Cardiac muscle cell (in vitro differentiated cells and primary cell): ENCODE measurements at places on chromosomes 1 and 21. TPM values are rescaled to one million over a fixed set of nuclear protein-coding genes. Genes with fewer than 3 reads are reported as not detected.

Gene RNF11
- 58.8 and 78.3 TPM in 2 replicates for total RNA-seq

DNA sequence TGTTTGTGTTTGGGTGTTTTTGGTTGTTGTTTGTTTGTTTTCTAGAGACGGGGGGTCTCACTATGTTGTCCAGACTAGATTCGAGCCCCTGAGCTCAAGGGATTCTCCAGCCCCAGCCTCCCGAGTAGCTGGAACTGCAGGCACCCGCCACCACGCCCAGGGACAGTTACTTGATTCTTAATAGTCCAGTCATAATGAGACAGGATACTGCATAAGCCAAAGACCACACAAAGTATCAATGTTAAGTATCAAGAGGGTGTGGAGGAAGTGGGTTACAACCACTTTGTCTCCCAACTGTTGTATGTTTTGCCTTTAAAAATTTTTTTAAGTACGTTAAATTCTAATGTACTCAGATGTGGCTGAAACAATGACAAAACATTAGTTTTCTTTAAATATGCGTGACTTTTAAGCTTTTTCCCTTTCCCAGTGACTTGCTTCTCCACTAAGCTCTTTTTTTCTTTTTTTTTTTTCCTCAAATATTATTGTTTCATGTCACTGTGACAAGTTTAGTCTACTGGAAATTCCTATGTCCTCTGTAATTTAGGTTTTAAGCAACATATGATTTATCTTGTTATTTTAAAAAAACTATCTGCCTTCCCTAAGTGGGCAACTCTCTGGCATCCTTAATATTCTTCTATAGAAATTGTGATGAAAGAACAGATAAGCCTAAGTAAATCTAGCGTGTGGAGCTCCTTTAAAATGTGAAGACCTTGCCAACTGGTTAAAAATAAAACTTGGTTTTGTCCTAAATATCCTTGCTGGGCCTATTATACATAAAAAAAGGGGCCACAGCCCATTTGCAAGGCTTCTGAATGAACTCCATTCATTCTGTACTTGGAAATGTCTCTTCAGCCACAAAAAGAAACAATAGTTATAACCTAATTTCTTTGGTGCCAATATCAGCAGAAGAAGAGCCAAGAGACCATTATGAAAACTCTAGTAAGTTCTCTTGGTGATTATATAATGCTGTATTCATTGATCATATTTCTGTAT lies 56.2 kb upstream of the DPH5 start:
- H3K4me3 ChIP-seq: no peak overlapping the region
- no peaks in the 10 kb centered on the region for H3K27me3 ChIP-seq
- H3K36me3 ChIP-seq: peaks cover 4% of the 10 kb centered on the region

DNA sequence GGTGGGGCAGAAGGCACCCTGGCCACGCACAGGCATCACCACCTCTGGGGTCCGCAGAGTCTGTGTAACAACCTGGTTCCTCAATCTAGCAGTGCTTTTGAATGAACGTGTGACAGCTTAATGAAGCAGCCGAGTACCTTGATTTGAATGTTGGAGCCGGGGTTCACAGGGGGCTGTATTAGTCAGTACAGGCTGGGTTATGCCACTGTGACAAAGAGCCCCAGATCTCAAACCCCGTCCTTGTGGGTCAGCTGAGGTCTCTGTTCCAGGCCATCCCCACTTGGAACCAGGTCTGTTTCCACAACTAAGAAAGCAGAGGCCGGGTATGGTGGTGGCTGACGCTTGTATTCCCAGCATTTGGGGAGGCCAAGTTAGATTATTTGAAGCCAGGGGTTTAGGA lies 10.5 kb downstream of the TMEM240 start:
- no peak overlapping the region for H3K27ac ChIP-seq
- peaks cover 3% of the 10 kb centered on the region for H3K36me3 ChIP-seq
- H3K4me3 ChIP-seq: no peak overlapping the region
- no peak for DNase-seq

Gene CIART
- 15.4 and 17.7 TPM in 2 replicates for total RNA-seq

Gene COL9A2
- 2.9 and 3.4 TPM in 2 replicates for total RNA-seq

Gene GJA9
- not detected in 2 replicates for total RNA-seq

DNA sequence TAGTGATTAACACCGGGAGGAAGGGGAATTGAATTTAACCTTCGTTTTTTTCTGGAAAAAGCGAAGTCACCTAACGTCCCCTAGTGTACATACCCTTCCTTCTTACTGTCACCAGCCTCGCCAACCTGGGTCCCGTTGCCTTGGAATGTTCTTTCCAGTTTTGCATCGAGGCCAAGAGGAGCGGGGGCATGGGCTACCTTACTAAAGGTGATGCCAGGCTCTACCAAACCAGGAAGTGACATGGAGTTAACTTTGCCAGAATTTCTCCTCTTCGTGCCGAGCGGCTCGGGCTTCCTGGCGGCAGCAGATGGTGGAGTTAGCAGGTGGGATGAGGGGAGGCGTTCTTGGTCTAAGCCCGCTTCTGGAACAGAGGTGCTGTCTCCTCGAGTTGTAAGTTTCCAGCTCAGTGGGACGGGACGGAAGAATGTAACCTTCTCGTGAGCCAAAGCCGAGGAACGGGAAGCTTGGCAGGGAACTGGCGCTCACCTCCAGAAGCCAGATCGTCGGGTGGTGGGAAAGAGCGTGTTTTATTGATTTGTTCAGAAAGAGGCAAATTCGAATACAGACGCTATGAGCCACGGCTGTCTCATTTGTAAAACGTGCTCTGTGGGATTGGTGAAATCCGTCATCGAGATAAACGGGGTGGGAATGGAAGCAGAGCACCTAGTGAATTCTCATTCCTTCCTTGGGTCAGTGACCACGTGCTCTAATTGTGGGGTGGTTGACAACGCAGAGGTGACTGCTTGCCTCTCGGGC lies 486 bp downstream of the NIPAL3 start:
- H3K27me3 ChIP-seq: no peaks in the 10 kb centered on the region
- peaks cover 3% of the 10 kb centered on the region for H3K36me3 ChIP-seq
- no peak overlapping the region for H3K27ac ChIP-seq
- DNase-seq: peak; percentile 25

Gene KDM5B
- total RNA-seq: 108 and 165 TPM in 2 replicates

- peak overlapping the region; percentile 96 for H3K27ac ChIP-seq
- H3K4me1 ChIP-seq: peaks cover 6% of the 10 kb centered on the region
- peak; percentile 62 for DNase-seq
- H3K4me3 ChIP-seq: peak overlapping the region; percentile 99
- no peaks in the 10 kb centered on the region for H3K36me3 ChIP-seq
- H3K27me3 ChIP-seq: no peaks in the 10 kb centered on the region
Measured at GRCh38 chr1:246930830-246931548, 759 bp downstream of the AHCTF1 start.

GRCh38 chr1:151802372-151802771 lies 2.8 kb downstream of the LINGO4 start:
- H3K4me3 ChIP-seq: no peak overlapping the region
- no peak for DNase-seq
- no peak overlapping the region for H3K27ac ChIP-seq
- H3K4me1 ChIP-seq: no peaks in the 10 kb centered on the region
- H3K27me3 ChIP-seq: peaks cover 4% of the 10 kb centered on the region

DNA sequence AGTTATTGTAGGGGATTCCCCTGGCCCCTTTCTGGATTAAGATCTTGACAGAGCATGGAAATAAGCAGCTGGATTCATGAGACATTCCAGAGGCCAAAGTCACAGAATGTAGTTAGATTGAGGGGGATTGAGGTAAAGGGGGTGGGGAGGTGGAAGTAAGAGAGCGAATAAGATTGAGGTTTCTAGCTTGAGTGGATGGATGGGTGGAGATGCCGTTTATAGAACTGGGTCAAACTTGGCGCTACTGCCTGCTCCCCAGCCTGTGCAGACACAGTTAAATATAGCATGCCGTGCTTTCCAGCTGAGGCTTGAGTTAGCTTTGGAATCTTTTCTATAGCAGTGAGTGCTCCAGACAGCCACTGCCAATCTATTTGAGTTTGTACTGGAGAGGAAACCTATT lies 85.7 kb downstream of the DYRK1A start:
- no peaks in the 10 kb centered on the region for H3K36me3 ChIP-seq
- peaks cover 52% of the 10 kb centered on the region for H3K4me1 ChIP-seq
- no peaks in the 10 kb centered on the region for H3K27me3 ChIP-seq
- DNase-seq: peak; percentile 82
- no peak overlapping the region for H3K4me3 ChIP-seq

DNA sequence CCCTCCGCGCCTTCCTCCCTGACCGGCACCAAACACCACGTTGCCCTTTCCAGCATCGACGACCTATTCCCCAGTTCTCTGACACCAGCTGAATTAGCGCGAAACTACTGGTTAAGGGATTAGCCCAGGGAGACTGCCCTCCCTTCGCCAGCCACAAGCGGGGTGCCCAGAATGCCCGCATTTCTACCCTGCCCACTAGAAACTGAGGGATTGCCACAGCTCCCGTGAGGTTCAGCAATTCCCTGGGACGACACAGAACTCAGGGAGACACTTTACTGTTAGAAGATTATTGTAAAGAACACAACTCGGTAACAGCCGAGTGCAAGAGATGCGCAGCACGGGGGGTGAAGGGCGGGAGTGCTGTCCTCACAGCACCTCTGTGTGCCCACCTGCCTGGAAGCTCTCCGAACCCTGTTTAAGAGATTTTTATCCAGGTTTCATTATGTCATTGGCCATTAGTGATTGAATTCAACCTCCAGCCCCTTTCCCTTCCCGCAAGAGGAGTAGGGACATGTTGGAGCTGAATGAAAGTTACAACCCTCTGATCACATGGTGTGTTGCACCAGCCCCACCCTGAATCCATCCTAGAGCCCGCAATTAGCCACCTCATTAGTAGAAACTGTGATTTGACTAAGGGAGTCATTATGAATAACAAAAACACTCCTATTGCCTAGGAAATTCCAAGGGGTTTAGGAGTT lies 15.8 kb upstream of the RIPPLY3 start:
- no peak for DNase-seq
- H3K27me3 ChIP-seq: peaks cover 9% of the 10 kb centered on the region
- peak overlapping the region; percentile 49 for H3K4me3 ChIP-seq
- H3K4me1 ChIP-seq: no peaks in the 10 kb centered on the region
- H3K27ac ChIP-seq: peak overlapping the region; percentile 93

GRCh38 chr1:235307158-235308124 lies 20.5 kb downstream of the ARID4B start:
- peaks cover 8% of the 10 kb centered on the region for H3K4me1 ChIP-seq
- no peaks in the 10 kb centered on the region for H3K36me3 ChIP-seq
- DNase-seq: no peak
- H3K4me3 ChIP-seq: no peak overlapping the region
